Right renal pelvis (tissue), 4 donors: ENCODE measurements at places on chromosomes 1 and 21. TPM values are rescaled to one million over a fixed set of nuclear protein-coding genes. Genes with fewer than 3 reads are reported as not detected.

GRCh38 chr1:114208714-114209113 lies 55.0 kb upstream of the SYT6 start:
- DNase-seq = no peak

- DNase-seq = no peak
Measured at GRCh38 chr1:11507309-11507708, 28.4 kb downstream of the DISP3 start.

- DNase-seq = no peak
Measured at GRCh38 chr1:101379950-101380349, 143.1 kb downstream of the S1PR1 start.

DNA sequence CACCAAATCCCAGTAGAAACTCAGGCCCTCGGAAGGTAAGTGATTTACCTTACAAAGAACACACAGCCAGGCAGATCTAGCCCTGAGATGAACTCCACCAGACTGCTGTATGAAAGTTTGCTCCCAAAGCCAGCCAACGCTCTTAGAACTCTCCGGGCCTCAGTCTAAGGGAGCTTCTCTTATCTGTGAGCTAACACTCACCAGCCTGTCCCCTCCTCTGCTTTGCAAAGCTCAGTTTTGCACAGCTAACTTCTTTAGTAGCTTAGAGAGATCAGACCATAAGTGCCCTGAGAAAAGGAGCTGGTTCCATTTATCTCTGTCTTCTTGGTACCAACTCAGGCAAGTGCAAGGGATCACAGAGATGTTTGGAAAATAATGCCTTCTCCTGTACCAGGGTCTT lies 195.8 kb upstream of the JUN start:
- DNase-seq = no peak

DNA sequence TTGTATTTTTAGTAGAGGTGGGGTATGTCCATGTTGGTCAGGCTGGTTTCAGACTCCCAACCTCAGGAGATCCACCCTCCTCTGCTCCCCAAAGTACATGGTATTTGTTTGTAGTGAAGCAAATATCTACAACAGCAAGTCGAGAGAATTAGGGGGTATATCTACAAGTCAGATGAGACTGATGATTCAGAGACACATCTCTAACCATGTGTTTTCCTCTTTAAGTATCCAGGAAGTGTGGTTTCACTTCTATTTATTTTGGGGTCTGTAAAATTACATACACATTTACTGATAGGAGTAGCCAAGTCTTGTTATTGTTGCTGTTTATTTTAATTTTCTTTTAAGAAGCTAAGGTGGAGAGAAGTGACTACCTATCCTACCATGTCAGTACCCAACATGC lies 44.9 kb downstream of the SGIP1 start:
- DNase-seq = no peak

DNA sequence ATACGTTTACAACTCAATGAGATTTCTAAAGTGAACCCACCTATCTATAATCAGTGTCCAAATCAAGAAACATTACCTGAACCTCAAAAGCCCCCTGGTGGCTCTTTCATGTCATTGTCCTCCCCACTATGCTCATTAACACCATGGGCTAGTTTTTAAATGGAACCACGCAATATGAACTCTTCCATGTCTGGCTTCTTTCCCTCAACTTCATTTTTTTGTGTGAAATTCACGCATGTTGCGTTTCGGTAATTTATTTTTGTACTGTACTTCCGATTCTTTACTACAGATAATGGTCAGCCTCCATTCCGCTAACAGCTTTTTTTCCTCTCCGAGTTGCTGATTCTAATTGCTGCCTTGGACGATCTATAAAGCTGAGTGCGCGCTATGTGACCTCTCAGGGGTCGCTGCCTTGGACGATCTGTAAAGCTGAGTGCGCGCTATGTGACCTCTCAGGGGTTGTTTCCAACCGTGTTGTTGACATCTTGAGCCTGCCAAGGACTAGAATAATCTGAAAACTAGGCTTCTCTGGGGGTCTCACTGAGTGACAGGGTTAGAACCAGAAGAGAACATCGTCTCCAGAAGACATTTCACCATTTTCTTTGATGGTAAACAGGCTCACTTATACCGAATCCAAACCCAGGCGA lies 1.1 kb upstream of the CACYBP start:
- peak; percentile 51 for DNase-seq

DNA sequence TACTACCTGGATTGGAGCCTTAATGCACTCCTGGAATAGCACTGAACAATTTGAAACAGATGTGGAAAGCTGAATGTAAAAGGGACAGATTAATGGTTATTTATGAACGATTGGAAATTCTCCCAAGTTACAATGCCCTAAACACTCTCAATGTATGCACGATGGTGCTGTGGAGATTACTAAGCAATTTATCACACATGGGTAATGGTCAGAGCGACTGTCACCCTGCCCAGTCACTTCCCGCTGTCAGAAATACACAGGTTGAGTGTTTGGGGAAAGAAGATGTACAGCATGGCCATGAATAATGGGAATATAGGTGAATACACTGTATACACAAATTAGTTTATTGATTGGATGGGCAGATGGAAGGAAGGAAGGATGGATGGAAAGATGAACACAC lies 342.4 kb downstream of the VAV3 start:
- DNase-seq = no peak

- no peak for DNase-seq
Measured at GRCh38 chr1:145796753-145797152, 27.1 kb downstream of the RNF115 start.

DNA sequence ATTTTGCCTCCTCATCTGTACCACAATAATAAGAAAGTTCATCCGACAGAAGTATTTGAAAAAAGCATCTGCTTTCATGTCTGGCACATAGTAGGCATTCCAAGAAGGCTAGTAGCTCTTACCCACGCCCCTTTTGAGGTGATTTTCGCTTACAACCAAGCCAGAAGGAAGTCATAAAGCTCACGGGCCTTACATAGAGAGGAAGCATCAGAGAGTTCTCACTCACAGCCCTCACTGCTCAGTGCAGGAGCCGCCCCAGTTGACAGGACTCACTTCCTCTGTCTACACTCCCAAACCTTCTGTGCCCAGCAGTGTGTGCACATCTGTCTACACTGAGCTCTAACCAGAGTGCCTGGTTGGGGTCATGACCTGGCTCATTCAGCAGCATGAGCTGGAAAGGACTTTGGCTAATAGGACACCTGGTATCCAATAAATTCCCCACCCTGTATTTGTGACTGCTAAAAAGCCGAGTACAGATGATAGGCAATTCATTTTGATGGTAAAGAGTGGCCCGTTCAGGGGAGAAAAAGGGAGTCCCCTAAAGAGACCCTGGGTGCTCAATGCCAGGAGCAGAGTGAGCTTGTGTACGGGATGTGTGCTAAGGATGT lies 36.8 kb upstream of the DUSP10 start:
- DNase-seq = no peak

- no peak for DNase-seq
Measured at GRCh38 chr21:41479686-41480085, 28.3 kb downstream of the TMPRSS2 start.

RNF2 gene
- polyA plus RNA-seq = 63.7 TPM

LCE3D gene
- not detected for polyA plus RNA-seq
